ENCODE measurements at places on chromosomes 16 and 17. TPM values are rescaled to one million over a fixed set of nuclear protein-coding genes. Genes with fewer than 3 reads are reported as not detected.
A peak's percentile ranks its signal among the peaks of the same experiment; 100 is the strongest.

DNA sequence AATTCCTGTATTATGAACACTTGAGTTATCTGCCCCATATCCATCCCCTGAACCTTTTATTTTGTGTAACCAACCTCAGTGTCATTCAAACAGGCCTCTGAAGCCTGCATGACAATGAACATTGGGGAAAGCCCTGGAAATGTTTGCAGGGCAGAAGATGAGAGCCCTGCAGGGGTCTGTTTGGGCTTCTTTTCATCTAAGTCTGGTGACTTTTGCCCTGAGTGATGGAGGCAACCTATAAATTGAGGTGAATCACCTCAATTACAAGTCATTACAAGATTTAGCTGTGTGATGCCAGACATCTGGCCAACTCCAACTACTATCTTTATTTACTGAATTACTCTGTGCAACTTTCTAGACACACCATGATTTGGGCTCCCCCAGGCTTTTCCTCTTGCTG, 189.2 kb downstream of the MAF start:
- peak; percentile 7 for DNase-seq
- H3K27ac ChIP-seq = peak overlapping the region; percentile 5
- peaks cover 2% of the 10 kb centered on the region for H3K27me3 ChIP-seq

- H3K36me3 ChIP-seq = no peaks in the 10 kb centered on the region
- no peak overlapping the region for H3K4me3 ChIP-seq
- H3K4me1 ChIP-seq = no peaks in the 10 kb centered on the region
- H3K27ac ChIP-seq = no peak overlapping the region
- DNase-seq = no peak
These were observed 56.0 kb upstream of the DOC2B start for GRCh38 chr17:237406-237955.

The ARL5C gene
- not detected for total RNA-seq

GRCh38 chr17:48681609-48682008, 40.7 kb downstream of the PRAC1 start:
- peaks cover 37% of the 10 kb centered on the region for H3K27me3 ChIP-seq
- DNase-seq = no peak
- no peaks in the 10 kb centered on the region for H3K4me1 ChIP-seq

DNA sequence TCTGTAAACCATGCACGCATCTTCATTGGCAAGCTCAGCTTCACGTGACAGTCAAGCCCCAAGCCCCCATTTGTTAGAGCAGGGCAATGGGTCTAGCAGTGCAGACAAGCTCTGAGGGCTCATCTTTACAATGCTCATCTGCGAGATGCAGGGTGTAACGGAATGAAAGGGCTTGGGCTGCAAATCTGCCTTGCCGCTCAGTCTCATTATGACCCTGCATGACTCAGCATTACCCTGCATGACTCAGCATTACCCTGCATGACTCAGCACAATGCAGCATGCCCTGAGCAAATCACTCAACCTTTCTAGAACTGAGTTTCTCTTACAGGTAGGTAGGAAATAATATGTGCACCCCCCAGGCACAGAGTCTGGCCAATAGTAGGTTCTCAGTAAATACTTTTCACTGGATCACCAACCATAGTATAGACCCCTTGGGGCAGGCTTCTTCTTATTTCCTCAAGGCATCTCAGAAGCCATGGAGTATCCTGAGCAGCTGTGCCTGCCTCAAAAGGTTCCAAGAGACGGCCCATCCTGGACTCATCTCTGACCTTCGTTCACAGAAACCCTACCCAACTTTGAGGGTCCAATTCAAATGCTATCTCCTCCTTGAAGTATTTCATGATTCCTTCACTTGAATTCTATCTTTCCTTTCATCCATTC, 391.3 kb upstream of the CDH5 start:
- no peak overlapping the region for H3K4me3 ChIP-seq
- no peaks in the 10 kb centered on the region for H3K4me1 ChIP-seq
- peaks cover 4% of the 10 kb centered on the region for H3K27me3 ChIP-seq
- peak; percentile 15 for DNase-seq
- no peaks in the 10 kb centered on the region for H3K36me3 ChIP-seq
- no peak overlapping the region for H3K27ac ChIP-seq

The KRT36 gene
- total RNA-seq = not detected

DNA sequence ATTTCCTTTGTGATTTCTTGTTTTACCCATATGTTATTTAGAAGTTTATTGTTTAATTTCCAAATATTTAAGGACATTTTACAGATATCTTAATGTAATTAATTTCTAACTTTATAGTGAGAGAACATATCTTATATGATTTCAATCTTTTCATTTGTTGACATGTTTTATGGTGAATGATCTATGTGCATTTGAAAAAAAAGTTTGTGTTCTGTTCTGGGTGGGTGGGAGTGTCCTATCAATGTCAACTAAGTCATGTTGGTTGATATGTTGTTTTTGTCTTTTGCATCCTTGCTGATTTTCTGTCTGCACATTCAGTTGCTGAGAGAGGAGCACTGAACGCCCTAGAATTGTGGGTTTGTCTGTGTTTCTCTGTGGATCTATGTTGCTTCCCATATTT, 50.3 kb upstream of the CBFA2T3 start:
- peaks cover 33% of the 10 kb centered on the region for H3K4me1 ChIP-seq
- H3K27ac ChIP-seq = peak overlapping the region; percentile 43
- no peak overlapping the region for H3K4me3 ChIP-seq

The AFMID gene
- 26.3 TPM for total RNA-seq

DNA sequence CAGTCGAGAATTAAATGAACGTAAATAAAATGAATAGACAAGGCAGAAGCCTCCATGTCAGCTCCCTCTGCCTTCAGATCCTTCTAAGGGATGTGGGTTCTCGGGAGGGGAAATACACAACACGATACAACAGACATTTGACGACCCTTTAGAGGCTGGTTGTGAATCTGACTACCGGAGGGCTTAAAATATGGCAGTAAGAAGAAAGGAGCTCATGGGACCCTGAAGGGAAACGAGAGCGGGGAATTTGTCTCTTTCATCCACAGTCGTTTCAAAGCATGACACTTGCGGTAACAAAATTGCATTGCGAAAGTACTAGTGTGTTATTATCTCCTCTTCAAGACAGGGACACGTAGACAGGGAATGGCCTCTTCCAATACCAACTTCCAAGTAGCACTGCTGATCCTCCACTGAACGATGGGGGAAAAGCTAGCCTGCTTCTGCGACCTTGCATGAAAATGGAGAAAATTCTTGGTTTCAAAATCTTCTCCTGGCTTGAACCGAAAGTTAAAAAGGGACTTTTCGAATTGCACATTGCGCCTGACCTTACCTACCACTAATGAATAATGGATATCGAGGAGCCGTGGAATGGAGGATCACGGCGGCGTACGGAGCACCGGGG, 1.2 kb upstream of the TNRC6C start:
- H3K36me3 ChIP-seq = peaks cover 5% of the 10 kb centered on the region
- H3K4me1 ChIP-seq = peaks cover 28% of the 10 kb centered on the region
- no peak for DNase-seq

GRCh38 chr17:48213797-48214196, 106.2 kb downstream of the SNX11 start:
- H3K4me1 ChIP-seq = no peaks in the 10 kb centered on the region
- H3K36me3 ChIP-seq = peaks cover 9% of the 10 kb centered on the region
- no peaks in the 10 kb centered on the region for H3K27me3 ChIP-seq
- no peak overlapping the region for H3K27ac ChIP-seq

- no peaks in the 10 kb centered on the region for H3K4me1 ChIP-seq
- H3K36me3 ChIP-seq = peaks cover 8% of the 10 kb centered on the region
- H3K4me3 ChIP-seq = no peak overlapping the region
- H3K27ac ChIP-seq = no peak overlapping the region
These were observed 8.5 kb downstream of the ELMO3 start for GRCh38 chr16:67207249-67208091.

GRCh38 chr16:50001144-50001543, 23.9 kb upstream of the CNEP1R1 start:
- no peaks in the 10 kb centered on the region for H3K4me1 ChIP-seq
- H3K27me3 ChIP-seq = peaks cover 15% of the 10 kb centered on the region
- no peak overlapping the region for H3K4me3 ChIP-seq

The CDYL2 gene
- total RNA-seq = 17.6 TPM

- H3K4me3 ChIP-seq = no peak overlapping the region
- DNase-seq = no peak
- no peaks in the 10 kb centered on the region for H3K27me3 ChIP-seq
These were observed 52.6 kb downstream of the CYB5B start for GRCh38 chr16:69476920-69477443.

GRCh38 chr17:73943416-73944110, 259.9 kb upstream of the RPL38 start:
- peaks cover 5% of the 10 kb centered on the region for H3K27me3 ChIP-seq
- no peak for DNase-seq
- H3K27ac ChIP-seq = no peak overlapping the region
- no peaks in the 10 kb centered on the region for H3K4me1 ChIP-seq
- H3K4me3 ChIP-seq = no peak overlapping the region

GRCh38 chr16:66079671-66080334, 286.7 kb upstream of the CDH5 start:
- DNase-seq = no peak
- H3K36me3 ChIP-seq = no peaks in the 10 kb centered on the region
- H3K4me3 ChIP-seq = no peak overlapping the region
- no peak overlapping the region for H3K27ac ChIP-seq
- H3K4me1 ChIP-seq = no peaks in the 10 kb centered on the region

The FZD2 gene
- 0.07 TPM for total RNA-seq

DNA sequence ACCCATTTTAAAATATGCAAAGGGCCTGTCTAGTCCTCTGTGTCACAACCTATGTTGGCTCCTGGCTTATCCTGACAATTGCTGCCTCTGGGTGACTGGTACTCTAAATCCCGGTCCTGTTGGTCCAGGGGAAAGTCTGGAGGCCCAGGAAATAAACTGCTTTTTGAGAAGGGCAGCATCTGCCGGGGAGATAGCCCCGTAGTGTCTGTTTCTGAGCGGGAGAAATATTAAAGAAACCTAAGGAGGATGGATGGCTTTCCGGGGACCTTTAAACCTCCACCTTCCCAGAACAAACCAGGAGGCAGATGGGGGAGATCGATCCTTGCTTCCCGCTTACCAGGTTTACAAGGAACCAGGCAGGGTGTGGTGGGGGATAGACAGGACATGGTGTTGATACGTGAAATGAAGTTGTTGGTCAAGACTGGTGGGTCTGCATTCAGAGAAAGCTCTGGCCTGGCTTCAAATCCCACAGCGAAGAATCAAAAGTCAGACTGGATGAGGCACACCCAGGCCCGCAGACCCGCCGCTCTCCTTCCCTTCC, 3.8 kb downstream of the HOXB2 start:
- no peak for DNase-seq
- peaks cover 27% of the 10 kb centered on the region for H3K4me1 ChIP-seq
- no peaks in the 10 kb centered on the region for H3K36me3 ChIP-seq
- H3K4me3 ChIP-seq = peak overlapping the region; percentile 75
- peak overlapping the region; percentile 81 for H3K27ac ChIP-seq

GRCh38 chr16:55115506-55115905, 184.8 kb downstream of the IRX5 start:
- H3K4me1 ChIP-seq = no peaks in the 10 kb centered on the region
- no peak for DNase-seq

- H3K4me1 ChIP-seq = no peaks in the 10 kb centered on the region
- no peaks in the 10 kb centered on the region for H3K27me3 ChIP-seq
- H3K36me3 ChIP-seq = no peaks in the 10 kb centered on the region
- no peak overlapping the region for H3K4me3 ChIP-seq
These were observed 21.5 kb downstream of the KCNG4 start for GRCh38 chr16:84218176-84218823.

The MLKL gene
- total RNA-seq = 30.3 TPM

Data from activated CD4-positive, alpha-beta T cell treated with anti-CD3 and anti-CD28 coated beads for 36 hours (primary cell).